Iris pigment epithelial cell (primary cell): ENCODE measurements at places on chromosomes 13 and 19.

DNA sequence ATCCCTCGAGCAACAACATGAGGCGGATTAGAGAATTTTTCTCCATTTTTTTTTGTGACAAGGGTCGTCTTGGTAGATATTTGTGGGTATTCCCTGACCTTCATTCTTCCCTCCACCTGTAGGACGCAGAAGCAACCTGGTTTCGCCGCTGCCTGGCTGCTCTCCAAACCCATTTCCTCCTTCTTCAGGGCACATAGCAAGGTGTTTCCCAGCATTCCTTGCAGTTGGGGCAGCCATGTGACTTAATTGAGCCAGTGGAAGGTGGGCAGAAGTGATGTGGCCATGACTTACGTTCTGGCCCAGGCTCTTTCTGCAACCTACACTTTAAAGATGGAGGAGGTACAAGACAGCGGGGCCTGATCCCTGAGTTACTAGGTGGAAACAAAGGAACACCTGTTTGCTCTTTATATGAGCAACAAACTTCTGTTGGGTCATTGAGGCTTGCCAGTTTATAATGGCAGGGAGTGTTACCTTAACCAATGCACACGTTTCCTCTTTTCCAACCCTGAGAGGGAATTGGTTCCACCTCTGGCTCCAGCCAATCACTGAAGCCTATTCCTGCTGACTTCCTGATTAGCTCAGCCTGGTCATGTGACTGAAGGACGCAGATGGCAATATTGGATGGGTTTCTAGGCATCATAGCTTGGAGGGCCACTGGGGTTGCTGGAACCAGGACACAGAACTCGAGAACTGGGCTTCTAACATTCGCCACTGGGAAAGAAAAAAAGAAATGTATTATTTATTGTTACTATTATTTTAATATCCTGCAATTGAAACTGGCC, 30.8 kb upstream of the ZNRF4 start:
- DNase-seq = no peak

GRCh38 chr13:31887286-31887685, 144.3 kb upstream of the FRY start:
- DNase-seq = peak; percentile 80

DNA sequence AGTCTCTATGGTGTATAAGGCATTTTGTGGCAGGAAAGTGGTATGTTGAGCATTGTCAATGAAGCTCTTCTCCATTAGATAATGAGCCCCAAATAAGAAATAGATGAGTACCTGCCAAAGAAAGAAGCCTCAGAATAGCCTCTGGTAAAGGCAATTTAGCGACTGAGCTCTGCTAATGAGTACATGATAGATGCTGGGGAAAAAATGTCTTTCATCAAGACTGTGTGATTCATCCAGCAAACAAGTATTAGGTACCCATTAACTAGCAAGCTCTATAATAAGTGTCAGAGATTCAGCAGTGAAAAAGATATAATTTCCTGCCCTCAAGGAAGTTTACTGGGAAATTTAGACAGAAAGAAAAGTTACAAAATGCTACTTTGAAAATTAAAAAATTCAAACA, 294.6 kb downstream of the ITGBL1 start:
- no peak for DNase-seq

- DNase-seq = no peak
These were observed 26.4 kb upstream of the SLC7A1 start for GRCh38 chr13:29621841-29622240.

DNA sequence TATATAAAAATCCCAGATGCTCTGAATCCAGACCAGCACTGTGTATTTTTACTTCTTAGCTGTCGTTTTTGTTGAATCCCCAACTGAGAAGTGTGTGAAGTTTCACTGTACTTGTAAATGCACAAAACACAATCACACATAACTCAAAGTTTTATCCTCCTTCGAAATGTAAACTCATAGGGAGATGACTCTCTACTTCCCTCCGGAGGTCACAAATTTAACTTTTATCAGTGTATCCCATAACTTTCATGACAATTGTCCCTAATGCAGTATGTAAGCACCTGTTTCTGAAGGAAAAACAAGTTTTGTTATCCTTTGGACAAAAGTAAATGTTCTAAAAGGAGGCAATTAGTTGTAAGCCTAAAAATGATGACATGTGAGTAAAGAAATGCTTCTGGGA, 665.0 kb upstream of the SLITRK6 start:
- DNase-seq = no peak

GRCh38 chr13:28734906-28735305, 16.1 kb upstream of the SLC46A3 start:
- DNase-seq = no peak

GRCh38 chr19:18869781-18870530, 26.0 kb downstream of the CERS1 start:
- no peak for DNase-seq

DNA sequence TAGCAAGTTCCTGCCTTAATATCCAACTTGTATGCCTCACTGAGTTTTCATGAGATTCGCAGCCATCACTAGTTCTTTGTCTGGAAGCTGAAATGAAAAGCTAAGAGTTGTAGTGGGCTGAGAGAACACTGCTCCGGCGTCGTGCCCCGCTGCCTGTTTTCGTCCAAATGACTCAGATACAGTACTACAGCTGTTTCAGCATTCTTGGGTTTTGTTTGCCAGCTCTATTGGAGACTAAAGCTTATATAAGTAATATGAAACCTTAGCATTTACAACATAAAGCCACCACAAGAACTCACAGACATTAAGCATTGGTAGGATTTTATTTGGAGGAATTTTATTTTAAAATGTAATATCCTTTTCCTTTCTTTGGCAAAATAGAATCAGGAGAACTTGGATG, 299.7 kb downstream of the DLEU7 start:
- peak; percentile 90 for DNase-seq

GRCh38 chr13:94394723-94395122, 84.8 kb downstream of the DCT start:
- DNase-seq = no peak

DNA sequence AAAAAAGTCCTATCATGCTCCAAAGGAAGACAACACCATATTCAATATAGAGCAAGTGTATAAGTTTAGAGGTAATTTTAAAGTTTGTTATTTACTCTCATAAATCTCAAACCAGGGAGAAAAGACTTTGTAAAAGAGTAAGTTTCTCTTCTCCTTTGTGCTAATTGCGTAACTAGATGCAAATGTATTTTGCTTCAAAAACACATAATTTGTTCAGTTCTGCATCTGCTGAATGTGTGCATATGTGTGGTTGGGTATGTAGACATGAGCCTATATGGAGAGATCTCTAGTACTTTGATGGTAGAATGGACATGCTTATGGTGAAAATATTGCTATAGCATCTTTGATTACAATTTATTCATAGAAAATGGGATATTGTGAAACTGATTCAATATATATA, 17.8 kb upstream of the MIR17HG start:
- DNase-seq = no peak

DNA sequence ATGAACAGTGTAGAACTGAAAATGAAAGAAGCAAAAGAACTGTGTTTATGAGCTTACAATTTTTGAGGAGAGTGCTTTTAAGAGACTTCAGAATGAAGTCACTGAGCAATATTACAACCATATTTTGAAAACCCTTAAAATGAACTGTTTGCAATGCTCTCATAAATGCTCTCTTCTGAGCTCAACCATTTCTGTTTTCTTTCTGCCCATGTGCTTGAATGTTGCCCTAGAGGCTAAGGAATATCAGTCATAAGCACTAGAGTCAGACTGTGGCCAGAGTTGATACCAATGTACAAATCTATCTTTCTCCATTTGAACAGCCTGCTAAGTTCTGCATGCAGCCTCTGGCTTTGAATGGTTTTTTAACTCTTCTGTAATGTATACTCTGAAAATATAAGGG, 1092.8 kb downstream of the PCDH9 start:
- DNase-seq = no peak

DNA sequence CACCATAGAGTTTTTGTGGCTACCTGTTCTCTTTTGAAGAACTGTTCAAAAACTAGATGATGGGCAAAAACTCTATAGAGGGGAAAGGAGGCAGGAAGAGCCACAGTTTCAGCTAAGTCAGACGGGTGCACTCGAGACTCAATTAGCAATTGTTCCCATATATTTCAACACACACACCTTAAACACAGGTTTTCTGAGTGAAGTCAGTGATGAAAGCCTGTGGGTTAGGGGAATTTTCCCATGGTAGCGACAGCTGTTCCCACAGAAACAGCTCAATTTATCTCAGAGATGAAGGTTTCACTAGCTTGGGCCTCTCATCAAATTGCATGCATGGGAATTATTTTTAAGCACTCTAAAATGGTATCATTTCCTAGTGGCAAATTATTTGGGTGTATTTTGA, 143.4 kb downstream of the ZIC5 start:
- no peak for DNase-seq

DNA sequence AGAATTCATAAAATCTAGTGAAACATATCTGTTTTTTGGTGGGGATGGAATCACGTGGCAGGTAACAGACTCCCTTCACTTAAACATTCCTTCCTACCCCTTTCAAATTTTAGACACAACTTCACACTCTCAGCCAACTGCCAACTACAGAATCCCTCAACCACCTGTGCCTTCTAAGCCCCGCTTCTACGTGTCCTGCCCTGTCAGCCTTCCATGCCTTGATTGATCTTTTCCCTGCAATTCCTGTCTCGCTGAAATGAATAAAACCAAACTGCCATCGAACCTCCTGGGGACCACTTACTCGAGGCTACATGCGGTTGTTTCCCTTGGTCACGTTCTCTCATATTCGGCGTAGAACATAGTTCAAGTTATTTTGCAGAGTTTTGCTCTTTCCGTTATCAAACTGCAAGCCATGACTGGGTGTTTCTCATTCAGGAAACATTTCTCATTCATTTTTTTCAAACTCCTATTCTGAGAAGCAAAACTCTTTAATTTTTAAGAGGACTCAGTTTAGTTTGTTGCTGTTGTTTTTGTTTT, 1.1 kb downstream of the ZNF625 start:
- peak; percentile 11 for DNase-seq
